ENCODE measurements at places on chromosomes 2 and 18.

- no peak for DNase-seq
Observed at GRCh38 chr18:53567929-53568574, 656.4 kb downstream of the MBD2 start.

DNA sequence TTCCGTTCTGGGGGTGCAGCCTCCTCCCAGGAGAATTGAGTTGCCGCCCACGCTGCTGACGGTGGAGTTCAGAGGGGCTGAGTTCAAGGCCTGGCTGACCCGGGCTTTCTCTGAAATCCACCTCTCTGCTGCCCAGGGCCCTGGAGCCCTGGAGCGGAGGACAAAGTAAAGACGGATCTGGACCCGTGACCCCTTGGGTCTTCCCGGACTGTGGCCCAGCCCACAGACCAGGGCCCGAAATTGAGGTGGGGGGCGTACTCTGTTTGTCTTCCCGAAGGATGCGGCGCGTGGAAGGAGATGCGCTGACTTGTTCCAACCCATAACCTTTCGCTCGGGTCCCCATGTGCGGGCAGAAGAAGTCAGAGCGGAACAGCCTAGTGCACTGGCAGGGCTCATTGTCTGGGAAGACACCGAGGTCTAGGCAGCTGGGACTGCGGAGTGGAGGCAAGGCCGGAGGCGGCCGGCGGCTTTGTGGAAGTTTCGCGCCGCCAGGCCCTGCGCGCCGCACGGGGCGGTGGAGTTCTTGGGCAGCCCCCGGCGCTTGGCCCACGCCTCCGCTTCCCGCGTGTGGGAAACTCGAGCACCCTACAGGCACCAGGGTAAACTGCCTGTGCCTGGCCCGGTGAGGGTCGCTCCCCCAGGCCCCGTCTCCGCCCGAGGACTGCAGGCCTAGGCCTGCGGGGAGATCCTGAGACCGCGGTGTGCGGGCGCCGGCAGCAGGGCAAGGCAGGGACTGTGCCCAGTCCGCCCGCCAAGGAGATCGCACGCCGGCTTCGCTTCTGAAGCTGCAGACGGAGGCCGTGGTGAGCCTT, 9.8 kb downstream of the POU3F3 start:
- no peak for DNase-seq

DNA sequence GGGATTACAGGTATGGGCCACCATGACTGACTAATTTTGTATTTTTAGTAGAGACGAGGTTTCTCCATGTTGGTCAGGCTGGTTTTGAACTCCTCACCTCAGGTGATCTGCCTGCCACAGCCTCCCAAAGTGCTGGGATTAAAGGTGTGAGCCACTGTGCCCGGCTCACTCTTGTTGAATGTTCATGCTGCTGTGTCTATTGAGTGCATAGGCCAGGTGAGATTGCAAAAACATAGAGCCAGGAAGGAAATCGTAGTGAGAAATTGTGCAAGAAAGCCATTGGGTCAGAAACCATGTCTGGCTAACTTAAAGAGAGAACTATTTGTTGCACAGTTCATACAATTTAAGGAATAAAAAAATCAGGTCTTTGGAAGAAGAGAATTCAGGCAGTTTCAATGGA, 45.5 kb upstream of the FZD5 start:
- DNase-seq = no peak

DNA sequence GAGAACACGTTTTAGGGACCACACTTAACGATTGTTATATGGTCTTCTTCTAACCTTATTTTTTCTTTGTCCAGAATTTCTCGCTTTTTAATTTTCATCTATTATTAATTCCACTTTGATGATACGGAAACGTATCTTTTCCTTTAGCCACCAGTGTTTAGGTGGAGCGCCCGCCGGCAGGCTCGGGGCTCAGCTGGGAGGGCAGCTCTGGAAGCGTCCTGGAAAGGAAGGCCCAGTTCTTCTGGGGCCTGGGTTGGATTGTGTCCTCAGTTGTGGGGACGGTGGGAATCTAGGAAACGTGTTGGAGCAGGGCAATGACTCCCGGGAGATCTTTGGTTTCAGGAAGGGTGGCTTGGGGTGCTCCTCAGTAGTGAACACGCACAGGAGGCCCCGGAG, 19.4 kb upstream of the SOX11 start:
- DNase-seq = no peak

DNA sequence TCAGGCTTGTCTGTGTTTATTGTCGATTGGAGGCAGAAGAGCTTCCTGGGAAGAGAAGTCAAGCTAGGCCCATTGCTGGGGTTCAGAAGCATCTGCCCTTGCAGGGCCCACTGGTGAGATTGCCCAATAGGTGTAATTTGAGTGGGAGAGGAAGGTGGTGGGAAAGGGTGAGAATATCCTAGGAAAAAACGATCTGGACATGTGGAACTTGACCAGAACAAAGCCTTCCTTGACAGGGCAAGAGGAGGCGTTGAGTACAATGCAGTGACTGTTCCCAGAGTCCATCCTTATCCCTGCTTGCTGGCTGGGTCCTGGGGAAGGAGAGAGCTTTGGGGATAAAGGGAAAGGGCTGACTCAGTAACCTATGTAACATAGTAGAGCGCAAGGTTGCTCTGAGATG, 27.1 kb downstream of the NABP1 start:
- DNase-seq = no peak

GRCh38 chr2:236977852-236978398, 107.8 kb upstream of the COPS8 start:
- DNase-seq = no peak

- no peak for DNase-seq
Observed at GRCh38 chr2:192126912-192127311, 67.8 kb downstream of the TMEFF2 start.

DNA sequence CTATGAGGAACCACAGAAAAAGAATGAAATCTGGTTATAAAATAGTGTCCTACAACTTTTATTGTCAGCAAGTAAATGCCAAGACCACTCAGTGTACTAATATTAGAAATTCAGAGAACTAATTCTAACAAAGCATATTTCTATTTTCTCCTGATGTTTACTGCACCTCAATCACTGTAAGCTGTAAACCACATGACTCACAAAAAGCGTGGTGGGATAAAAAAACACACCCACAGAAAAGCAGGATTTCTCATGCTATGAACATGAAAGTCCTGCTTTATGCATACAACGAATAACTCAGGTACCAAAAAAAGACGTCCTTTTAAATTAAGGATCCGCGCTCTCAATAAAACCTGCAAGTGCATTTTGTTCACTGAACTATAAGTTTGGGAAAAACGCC, 797 bp downstream of the TXNL4A start:
- no peak for DNase-seq

GRCh38 chr2:40851661-40852060, 399.8 kb upstream of the SLC8A1 start:
- DNase-seq = no peak

GRCh38 chr2:136787970-136788369, 22.6 kb downstream of the THSD7B start:
- DNase-seq = no peak

GRCh38 chr18:6997808-6998207, 119.8 kb downstream of the LAMA1 start:
- no peak for DNase-seq

- DNase-seq = no peak
Observed at GRCh38 chr18:24276994-24277393, 120.6 kb downstream of the OSBPL1A start.

DNA sequence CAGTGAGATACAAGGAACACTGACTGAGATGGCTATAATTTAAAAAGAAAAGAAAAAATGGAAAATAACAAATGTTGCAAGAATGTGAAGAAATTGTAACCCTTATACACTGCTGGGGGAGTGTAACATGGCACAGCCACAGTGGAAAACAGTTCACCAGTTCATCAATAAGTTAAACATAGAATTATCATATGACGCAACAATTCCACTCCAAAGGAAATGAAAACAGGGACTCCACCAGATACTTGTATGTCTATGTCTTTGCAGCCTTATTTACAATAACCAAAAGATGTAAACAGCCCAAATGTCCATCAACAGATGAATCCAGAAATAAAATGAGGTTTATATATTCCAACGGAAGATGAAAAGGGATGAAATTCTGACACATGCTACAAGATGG, 30.8 kb downstream of the DDX18 start:
- no peak for DNase-seq

- DNase-seq = no peak
Observed at GRCh38 chr2:63675026-63675425, 86.3 kb downstream of the MDH1 start.

GRCh38 chr2:235674812-235675211, 181.0 kb downstream of the AGAP1 start:
- DNase-seq = no peak

DNA sequence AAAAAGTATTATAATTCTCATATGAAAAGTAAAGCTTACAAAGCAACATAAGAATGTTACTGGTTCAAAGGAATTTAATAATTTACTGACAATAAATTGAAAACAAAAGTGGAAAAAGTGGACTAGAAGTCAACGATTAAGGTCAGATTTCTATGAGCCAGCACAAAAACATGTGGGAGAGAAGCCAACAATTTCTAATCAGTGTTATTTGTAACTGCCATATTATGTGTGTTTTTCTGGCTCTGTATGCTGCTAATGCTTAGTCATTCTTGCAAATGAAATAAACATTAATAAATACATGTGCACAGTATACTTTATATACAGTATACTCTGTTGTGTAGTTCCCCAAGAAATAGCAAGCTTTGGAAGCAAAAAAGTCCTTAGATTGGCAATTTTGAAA, 301.3 kb upstream of the RGPD4 start:
- DNase-seq = no peak

DNA sequence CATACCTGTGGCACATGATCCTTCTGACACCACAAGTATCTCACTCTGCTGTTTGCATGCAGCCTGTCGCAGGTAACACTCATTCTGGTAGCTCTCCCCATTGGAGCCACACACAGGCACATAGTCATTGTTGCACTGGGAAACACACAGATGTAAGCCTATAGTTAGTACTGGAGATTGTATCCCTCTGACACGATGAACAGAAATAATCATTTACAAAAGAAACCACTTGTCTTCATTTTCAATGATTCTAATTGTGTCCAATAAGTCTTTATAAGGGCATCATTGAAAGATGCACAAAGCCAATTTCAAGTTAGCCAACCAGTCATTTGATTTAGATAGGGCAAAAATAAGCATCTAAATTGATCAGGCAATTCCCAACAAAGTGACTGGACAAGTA, 10.4 kb downstream of the TMEFF2 start:
- no peak for DNase-seq

Measured in activated CD8-positive, alpha-beta memory T cell treated with anti-CD3 and anti-CD28 coated beads for 48 hours (primary cell).